Activated naive CD4-positive, alpha-beta T cell treated with anti-CD3 and anti-CD28 coated beads for 36 hours (primary cell): ENCODE measurements at places on chromosomes 7 and 10.

DNA sequence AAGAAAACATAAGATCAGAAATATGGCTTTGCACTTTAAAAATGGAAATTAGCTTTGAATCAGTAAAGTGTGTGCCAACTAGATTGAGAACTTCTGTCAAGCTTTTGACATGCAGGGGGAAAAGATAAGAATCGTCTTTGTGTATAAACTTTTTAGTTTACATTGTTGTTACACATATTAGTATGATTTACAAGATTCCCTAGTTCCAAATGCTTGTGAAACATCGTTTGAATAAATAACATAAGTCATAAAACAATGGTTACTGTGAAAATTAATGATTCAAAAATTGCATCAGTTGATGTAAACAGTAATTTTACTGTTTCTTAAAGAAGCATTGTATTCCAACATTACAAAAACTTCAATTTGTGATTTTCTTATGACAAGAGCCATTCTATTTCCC, 207.6 kb upstream of the MTPN start:
- no peak for DNase-seq

GRCh38 chr7:22156205-22156604, 200.7 kb downstream of the RAPGEF5 start:
- no peak for DNase-seq

- no peak for DNase-seq
These were observed 52.6 kb downstream of the ZNF37A start for GRCh38 chr10:38146579-38147333.

DNA sequence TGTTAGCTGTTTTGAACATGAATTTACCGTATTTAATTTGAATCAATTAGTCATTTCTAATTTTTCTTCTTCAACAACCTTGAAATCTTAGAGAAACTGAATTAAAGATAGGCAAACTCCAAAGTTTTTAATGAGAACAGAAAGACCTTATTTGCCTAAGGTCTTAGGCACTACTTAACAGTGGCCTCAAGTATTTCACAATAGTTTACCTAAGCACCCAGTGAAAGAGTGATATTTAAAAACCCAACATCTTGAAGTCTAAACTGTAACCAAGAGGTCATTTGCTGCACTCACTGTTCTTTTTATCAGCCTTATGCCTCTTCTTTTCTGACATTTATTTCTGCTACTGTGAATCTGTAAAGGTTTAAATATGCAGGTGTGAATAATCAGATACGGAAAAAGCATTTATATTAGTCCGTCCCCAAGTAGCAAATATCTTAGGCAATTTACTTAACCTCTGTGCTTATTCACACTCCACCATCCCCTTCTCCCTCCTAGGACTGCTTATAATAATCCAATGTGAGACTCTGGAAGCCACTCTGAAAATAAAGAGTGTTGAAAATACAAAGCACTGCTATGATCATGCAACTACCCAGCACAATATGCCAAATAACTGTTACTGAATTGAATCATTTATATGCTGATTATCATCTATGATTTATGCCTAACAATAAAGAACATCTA, 105.7 kb downstream of the ELAPOR2 start:
- DNase-seq, result no peak
